ENCODE measurements at places on chromosomes 11 and 22.

DNA sequence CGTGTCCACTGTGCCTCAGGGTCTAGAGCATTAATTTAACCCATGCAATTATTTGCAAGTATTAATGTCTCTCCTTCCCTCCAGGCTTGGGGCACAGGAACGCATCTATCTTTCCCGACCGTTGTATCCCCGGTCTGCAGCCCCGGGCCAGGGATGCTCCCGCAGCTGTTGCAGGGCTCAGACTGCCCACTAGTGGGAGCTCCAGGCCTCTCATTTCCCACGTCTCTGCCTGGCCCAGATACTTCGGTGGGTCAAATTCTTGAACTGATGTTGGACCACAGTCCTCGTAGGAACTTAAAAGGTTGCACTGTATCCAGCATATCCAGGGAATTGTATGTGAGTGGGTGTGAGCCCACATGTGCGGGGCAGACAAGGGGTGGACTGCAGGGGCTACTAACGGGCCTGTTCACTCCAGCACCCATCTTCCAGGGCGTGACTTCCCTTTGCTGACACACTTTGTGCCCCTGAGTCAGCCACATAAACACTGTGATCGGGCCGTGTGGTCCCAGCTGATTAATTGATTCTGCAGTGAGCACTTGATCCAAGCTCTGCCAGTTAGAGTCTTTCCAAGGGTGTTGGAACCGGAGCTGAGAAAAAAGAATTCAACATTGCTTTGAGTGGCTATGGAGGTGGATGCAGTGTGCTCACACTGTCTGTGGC, 451.3 kb downstream of the TBC1D22A start:
- no peak for DNase-seq

- peak; percentile 27 for DNase-seq
These were observed 64.6 kb downstream of the KCNJ1 start for GRCh38 chr11:128802358-128802981.

- peak; percentile 16 for DNase-seq
These were observed 1.9 kb downstream of the ZFTA start for GRCh38 chr11:63766531-63767235.

DNA sequence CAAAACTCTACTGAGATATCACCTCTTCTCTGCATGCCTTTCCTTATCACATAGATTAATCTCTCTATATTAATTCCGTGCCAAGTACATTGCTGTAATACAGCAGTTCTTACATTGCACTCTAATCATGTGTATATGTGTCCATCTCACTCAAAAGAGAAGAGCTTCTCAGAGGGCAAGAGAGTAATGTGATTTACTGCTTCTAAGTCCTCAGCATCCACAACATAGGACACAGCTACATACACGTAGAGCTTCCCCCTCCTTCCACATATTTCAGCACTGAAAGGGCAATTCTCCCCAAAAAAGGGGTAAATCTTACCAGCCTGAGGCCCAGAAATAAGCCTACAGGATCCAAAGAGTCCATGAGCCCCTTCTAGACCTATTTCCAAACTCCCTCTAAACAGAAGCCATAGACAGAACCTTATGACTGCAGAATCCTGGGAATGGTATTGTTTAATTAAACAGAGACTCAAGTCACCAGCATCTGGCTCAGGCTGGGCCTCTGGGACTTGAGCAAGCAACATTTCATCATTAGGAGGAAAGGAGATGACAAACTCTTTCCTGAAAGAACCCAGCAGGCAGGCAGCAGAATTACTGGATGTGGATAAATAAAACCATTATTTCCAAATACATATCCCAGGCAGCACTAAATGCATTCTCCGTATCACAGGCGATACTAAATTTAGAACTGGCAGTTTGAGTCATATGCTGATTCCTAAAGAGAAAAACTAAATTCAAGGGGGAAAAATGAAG, 87.2 kb downstream of the KCNC1 start:
- no peak for DNase-seq

- no peak for DNase-seq
These were observed 4.8 kb upstream of the SUN2 start for GRCh38 chr22:38760477-38761201.

DNA sequence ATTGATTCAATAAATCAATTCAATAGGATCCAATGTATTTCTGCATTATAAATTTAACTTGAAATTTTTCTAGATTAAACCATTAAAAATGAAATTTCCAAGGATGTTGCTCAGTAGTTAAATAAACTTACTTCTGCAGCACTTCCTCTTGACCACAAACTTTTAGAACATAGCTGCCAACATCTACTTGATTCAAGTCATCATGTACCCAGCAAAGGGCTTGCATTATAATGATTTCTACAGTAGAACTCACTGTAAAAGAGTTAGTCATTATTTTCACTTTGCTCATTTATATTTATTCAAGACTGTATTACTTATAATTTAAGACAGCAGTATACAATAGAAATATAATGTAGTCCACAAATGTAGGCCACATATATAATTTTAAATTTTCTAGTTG, 59.2 kb downstream of the PIK3C2A start:
- DNase-seq: no peak

DNA sequence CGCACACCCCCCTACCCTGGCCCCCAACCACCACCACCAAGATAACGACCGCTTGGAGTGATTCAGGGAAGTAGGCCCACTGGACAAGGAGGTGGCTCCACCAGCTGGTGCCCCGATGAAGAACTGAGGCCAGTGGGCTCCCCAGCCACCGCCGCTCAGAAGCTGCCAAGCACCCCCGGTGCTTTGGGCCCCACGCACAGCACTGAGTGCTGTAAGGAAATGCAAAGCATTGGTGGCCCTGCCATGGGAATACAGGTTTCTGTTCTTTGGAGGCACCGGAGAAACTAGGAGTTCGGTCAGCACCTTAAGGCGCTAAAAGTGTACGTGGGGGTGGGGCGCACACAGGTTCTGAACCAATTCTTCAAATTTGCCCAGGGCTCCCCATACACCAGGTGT, 664 bp upstream of the PRSS23 start:
- no peak for DNase-seq

DNA sequence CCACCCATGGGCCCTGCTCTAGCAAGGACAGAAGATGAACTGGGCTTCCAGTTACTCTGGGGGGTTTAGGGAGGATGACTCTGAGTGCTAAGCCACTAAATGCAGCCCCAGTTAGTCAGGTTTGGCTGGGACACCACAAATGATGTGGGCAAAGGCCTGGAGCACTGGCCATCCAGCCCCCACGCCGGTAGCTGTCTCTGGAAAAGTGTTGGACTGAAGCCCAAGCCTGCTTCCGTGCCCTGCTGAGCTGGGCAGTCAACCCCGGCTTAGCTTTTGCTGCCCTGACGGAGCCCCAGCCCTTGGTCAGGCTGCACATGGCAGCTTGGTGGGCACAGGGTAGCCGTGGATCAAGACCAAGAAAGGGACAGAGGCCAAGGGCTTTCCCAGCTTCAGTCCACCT, 5.7 kb upstream of the GSTP1 start:
- DNase-seq: no peak

GRCh38 chr11:66216911-66217310, 51.5 kb upstream of the RAB1B start:
- DNase-seq: no peak

- no peak for DNase-seq
These were observed 6.6 kb downstream of the PITPNM1 start for GRCh38 chr11:67498544-67498972.

DNA sequence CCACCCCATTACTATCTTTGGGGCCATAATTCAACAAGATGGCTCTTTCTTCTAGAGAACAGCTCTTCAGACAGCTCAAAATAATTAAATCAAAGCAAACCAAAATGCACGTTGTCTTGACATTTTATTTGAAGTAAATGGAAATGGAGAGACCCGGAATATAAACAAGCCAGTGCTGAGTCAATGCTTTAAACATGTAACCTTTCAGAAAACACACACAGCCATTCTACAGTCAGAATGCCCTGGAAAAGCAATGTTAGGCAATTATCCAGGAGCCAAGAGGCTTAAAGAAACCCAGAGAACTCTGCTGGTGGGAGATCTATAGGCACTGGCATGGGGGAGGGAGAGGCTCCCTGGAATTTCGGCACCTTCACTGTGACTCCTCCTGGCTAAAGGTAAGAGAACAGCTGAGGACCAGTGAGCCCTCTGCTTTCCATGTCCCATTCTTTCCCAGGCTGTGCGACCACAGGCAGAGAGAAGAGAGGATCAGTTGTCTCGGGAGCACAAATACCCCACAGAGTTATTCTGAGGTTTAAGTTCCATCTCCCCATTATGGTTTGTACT, 254.0 kb upstream of the CCDC90B start:
- no peak for DNase-seq

DNA sequence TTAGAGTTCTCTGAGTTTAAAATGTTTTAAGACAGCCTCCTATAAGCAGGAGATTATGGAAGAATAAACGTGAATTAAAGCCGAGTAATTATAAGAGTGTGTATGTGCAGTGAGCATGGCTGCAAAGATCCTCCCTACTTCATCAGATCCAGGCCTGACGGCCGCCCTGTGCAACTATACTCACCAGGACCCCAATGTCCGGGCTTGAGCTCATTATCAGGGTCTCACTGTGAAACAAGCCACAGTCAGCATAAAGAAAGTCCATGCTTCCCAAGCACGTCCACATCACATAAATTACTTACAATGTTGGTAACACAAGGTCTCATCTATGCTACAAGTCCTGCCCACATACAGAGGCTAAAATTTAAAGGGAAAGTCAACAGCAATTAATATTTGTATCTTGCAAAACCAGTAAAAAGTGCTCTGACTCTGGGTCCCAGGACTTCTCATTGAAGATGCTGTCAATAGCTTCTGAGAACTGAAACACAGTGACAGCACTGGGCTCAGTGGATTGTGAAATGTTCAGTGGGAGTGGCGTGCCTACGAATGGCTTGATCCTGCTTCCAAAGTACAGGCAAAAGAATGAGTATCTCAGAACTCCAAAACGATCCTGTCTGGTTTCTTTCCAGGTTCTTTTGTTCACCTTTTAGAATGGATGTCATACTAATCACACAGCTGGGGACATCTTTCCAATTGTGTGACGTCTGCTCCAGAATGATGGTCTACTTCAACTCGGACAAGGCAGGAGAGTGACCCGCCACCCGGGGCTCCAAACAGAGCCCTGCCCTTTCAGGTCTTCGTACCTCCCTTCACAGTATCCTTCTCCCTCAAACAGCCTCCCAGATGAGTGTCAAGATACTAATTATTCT, 72.1 kb upstream of the ARFGAP3 start:
- no peak for DNase-seq

GRCh38 chr11:111168871-111169270, 76.7 kb upstream of the POU2AF2 start:
- DNase-seq: no peak

DNA sequence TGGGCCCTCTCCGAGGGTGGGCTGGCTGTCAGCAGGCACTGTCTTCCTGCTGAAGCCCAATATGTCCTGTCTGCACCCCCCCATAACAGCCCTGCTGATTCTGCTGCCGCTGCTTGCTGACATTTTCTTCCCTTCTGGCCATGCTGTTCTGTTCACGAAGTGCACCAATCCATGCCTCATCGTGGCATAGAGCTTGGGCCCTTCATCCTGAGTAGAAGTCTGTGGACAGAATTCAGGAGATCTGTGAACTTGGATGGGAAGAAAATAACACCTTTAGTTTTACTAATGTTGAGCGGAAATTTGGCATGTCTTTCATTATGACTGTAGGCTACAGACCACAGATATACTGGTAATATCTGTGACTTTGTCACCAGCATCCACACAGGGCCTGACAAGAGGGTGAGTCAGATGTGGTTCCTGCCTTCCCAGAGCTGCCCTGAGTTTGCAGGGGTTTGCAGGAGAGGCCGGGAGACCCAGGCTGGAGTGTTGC, 14.1 kb upstream of the KIAA0930 start:
- no peak for DNase-seq

- DNase-seq: no peak
These were observed 16.1 kb downstream of the TUB start for GRCh38 chr11:8097062-8097461.

DNA sequence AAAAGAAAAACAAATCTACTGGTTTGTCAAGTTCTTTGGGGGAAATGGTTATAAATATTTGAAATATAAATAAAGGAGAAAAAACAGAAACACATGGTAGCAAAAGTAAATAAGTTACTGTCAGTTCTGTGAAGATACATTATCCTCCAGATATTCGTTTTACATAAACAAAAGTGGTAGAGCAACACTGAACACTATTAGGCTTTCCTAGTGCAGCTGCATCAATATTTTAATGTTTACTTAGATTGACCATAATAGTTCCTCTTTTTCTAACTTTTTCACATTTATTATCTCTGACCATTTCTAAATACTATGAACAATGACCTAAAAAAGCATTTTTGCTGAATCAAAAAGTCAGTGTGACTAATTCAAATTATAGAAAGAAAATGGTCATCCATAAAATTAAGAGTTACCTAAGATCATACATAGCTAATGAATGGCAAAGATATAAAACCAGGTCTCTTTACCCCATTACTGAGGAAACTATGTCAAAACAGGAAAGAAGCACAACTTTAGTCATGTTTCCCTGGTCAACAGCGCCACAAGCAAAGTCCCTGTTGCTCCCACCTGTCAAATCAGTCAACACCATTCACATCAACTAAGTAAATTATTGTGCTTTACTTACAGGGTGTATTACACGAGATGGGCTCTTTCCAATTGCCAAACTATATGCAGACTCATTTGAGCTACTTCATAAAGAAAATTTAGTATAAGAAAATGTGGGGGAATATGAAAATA, 38.5 kb downstream of the SBF2 start:
- DNase-seq: no peak

- no peak for DNase-seq
These were observed 38.7 kb upstream of the CRTAM start for GRCh38 chr11:122799406-122800105.

DNA sequence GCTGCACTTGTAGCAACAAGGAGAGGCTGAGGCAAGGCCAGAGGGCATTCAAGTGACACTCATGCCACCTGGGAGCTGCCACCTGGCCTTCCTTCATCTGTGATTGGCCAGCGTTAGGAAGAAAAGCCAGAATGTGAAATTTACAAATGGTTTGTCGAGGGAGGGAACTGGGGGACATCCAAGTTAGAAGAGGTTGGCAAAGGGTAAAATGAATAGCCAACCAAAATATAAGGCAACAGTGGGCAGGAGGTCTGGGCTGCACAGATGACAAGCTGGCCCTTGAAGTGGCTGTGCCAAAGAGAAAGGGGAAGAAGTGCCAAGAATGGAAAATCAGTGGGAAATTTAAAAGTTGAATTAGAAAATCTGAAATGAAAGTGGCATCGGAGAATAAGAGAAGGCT, 221.4 kb downstream of the C11orf91 start:
- DNase-seq: no peak

- no peak for DNase-seq
These were observed 433.7 kb upstream of the B3GAT1 start for GRCh38 chr11:134845474-134846327.

- DNase-seq: no peak
These were observed 50.4 kb upstream of the MTNR1B start for GRCh38 chr11:92919048-92919447.

DNA sequence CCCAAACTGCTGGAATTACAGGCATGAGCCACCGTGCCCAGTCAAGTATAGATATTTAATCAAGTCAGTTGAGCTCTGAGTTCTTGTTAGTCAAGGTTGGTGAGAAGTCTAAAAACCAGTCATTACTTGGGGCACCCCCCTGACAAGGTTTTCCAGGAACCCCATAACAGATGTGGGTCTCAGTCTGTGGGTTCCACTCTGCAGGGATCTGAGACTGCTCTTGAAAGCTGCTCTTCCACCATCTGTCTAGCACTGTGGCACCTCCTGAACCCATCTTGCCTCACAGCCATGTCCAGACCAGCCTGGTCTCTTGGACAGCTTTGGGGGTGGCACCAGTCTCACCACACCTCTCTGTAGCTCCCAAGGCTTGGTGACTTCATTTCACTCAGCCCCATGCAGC, 44.3 kb upstream of the PLET1 start:
- DNase-seq: no peak
